ENCODE measurements at places on chromosomes 7 and 10.

DNA sequence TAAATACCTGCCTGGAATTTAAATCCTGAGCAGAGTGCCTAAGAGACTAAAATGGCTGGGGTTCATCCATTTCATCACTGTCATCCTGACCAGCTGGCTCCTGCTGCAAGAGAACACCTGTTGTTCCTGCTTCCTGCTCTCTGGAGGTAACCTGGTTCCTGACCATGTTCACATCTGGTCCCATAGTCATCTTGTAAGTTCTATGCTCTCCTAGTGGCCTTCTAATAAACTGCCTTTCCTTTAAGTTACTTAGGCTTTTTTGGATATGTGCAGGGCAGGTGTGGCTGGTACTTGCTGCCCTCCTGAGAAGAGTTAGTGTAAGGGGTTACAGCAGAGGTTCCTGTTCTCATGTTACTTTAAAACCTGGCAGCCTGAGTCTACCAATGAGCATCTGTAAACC lies 80.0 kb downstream of the NRCAM start:
- DNase-seq = no peak

GRCh38 chr10:72564596-72564995 lies 61.3 kb downstream of the MICU1 start:
- no peak for DNase-seq

DNA sequence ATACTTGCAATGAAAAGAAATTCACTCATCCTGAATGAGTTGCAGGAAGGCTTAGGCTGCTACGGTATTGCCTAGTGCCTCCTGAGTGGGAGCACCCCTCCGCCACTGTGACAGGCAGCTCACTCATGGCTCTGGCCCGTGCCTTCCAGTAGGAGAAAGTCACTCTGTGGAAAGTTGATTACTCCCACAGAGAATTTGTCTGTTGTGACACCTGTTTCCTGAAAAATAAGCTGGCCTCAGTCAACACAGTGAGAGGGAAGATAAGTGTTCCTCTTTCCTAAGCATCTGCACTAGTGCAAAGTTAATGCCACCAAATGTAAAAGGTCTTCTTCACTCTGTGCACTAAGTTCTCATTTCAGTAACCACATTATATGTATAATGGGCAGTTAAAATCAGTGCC lies 158.8 kb upstream of the INHBA start:
- no peak for DNase-seq

DNA sequence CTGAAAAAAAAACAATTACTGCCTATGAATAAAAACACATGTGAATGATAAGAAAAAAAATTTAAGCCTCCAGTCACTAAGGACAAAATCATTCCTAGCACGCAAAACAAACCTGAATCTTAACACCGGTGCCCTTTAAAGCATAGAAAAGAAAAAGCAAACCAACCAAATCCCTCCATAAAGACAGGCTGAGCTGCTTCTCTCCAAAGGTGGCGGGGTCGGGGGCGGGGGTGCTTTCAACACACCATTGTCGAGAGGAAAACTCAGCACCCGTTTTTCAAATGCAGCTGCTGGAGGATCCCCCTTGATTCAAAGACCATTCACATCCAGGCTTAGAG lies 1.4 kb downstream of the ST8SIA6 start:
- DNase-seq = no peak

GRCh38 chr7:93176992-93177580 lies 28.9 kb upstream of the SAMD9L start:
- no peak for DNase-seq

DNA sequence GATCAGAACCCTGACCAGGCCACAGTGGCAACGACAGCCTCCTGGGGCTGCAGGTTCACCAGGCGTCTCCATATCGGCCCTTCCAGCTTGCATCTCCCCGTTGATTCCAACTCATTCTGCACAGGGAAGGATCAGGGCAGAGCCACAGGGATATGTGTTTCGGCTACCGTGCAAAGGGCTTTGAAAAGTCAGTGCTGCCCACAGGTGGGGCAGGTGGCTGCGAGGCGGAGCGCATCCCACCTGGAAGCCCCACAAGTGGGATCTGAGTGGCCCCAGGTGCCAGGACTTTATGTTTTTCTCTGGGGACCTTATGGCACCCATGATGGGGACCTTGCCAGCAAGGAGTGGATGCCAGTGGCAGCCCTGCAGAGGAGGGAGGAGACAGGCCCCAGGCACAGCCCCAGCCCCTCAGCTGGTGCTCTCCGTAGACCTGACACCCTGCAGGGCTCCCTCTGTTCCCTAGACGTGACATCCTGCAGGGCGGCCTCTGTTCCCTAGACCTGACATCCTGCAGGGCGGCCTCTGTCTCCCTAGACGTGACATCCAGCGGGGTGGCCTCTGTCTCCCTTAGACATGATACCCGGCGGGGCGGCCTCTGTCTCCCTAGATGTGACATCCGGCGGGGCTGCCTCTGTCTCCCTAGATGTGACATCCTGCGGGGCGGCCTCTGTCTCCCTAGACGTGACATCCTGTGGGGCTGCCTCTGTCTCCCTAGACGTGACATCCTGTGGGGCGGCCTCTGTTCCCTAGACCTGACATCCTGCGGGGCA lies 189.4 kb downstream of the ELFN1 start:
- DNase-seq = no peak

- DNase-seq = no peak
Measured at GRCh38 chr10:48790457-48791044, 105.9 kb downstream of the WDFY4 start.

DNA sequence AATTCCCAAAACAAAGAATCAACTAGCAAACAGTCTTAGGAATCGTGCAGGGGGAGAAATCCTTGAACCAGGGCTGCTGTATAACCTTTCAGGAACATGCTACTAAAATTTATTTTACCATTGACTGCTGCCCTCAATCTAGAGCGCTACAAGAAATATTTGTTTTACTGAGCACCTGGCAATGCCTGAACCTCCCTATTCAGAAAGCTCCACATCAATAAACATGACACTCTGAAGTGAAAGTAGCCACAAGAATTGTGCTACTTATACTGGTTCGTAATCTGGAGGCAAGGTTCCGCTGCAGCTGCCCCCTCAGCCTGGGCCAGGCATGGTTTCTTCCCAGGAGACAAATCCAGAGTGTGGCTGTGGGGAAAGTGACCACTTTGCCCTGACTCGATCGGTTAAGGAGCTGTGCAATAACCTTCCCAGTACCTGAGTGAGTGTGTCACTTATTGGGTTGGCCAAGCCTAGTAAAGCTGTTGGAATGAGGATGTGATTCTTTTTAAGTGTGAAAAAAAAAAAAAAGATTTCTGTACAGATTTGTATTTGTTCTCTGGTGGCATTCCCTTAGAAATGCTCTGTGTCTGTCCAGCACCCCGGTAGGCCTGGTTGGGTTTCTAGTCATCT lies 7.7 kb downstream of the VWA2 start:
- DNase-seq = no peak

DNA sequence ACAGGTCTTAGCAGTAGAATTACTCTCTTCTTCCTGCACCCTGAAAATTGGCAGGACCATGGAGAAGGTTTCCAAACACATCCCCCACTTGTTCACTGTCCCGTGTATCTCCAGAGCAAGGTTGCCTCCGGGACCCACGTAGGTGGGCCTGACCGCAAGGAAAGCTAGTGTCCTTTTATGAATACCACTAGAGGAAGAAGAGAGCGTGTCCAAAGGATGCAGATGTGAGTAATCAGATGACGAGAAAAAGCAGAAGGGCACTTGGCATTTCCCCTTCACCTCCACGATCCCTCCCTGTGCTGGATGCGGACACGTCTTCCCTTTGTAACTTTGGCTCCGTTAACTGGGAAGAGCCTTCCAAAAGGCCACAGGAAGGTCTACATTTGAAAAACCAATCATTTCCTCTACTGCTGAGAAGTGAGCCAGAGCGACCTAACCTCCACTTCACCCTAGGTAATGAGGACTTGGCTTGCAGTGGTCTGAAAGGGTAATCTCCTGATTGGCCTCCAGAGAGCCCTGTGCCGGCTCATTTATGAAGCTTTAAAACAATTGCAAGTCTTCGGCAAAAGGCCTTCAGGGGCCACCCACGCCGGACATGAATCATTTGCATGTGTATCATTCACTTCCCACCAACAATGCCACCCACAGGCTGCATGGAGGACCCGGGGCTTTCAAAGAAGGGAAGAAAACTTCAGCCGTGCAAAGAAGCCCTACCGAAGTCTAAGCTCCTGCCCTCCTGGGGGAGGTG lies 55.4 kb downstream of the LYZL1 start:
- DNase-seq = no peak

DNA sequence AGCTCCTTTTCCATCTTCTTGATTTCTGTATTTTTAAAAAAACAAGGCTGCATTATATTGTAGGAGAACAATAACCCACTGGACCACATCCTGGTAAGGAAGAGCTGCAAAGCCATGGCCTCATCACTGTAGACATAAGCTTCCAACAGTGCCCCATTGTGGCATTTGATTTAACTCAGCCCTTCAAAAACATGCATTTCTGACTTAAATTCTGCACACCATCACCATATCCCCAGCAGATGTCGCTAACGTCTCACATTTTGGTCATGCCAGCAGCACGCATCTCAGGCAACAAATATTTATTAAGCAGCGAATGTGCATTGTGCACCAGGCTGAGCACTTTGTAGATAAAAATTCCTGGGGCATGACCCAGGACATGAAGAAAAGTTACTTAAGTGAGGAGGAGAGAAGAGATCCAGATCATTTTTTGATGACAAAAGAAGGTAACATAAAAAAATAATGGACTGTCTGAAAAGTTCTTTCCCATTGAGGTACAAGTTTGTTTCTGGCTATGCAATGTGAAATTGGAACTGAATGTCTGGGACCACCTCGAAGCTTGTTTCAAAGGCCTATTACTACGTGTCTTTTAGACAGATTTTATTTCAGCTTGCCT lies 164.6 kb upstream of the CDCA7L start:
- peak; percentile 79 for DNase-seq

- DNase-seq = no peak
Measured at GRCh38 chr7:25408012-25408687, 179.9 kb upstream of the NPVF start.

DNA sequence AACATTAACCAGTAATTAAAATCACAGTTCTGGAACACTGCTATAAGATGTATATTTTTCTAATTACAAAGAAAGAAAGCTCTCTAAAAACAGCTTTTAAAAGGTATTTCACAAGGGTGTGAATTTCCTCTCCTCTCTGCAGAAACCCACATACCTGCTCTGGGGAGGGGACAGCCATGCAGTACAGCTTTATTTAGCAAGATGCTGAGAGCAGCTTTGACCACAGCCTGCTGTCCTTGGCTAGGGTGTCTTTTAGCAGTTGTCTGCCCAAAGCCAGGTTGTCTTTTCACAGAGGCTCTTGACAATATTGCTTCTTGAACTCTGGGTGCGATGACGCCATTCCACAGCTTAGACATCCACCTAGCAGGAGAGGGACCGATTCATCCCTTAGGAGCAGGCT lies 148.3 kb downstream of the CTTNBP2 start:
- DNase-seq = no peak

DNA sequence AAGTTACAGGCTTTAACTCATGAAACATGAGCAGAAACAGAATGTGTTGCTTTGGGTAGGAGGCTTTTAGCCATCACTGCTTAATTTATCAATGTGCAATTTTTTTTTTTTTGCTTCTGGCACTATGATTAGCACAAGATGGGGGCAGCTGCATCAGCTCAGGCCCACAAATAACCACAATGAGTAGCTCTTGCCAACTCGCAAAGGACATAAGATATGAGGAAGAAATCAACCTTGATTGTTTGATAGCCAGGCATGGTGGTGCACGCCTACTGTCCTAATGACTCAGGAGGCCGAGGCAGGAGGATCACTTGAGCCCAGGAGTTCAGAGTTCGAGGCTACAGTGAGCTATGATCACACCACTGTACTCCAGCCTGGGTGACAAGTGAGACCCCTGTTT lies 12.3 kb downstream of the NOD1 start:
- no peak for DNase-seq
